ENCODE measurements at places on chromosomes 11 and 22.

GRCh38 chr11:36822829-36823228, 224.8 kb upstream of the RAG2 start:
- no peak for DNase-seq

- no peak for DNase-seq
Observed at GRCh38 chr11:100681064-100681502, 6.0 kb upstream of the ARHGAP42 start.

DNA sequence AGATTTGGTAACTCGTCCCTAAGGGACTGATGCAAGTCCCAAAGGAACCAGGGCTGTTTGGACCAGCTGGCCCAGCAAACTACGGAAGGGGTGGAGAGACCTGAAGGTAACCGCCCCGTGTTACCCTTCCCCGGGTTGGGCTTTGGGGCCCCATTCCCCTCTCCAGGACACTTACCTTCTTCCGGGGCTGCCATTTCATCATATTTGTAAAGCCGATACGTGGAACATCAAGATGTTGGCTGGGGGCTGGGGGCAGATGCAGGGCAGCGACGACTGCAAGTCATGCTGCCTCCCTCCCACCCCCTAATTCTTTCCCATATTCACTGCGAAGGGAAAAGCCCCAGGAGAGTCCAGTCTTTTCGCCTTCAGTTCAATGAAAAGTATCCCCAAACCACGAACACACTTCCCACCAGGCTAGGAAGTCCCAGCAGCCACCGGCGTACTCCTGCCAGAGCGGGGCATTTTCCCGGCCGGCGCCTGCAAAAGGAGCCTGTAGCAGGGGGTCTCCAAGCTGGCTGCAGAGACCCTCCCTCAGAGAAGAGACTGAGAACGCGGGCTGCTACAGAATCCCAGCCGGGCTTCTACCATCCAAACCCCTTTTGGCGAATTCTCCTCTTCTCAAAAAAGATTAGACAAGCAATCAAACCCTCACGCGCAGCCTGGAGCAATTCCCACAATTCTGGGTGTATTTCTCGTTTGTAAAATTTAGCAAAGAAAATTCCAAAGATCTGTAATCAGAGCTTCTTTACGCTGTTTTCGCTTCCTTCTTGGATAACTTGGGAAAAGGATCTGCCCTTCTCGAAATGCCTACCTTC, 236.7 kb downstream of the TTC28 start:
- DNase-seq = no peak

GRCh38 chr22:20431511-20432192, 6.0 kb downstream of the SCARF2 start:
- no peak for DNase-seq

- no peak for DNase-seq
Observed at GRCh38 chr22:29870574-29870973, 12.4 kb upstream of the MTMR3 start.

- no peak for DNase-seq
Observed at GRCh38 chr22:44497218-44497904, 672 bp downstream of the RTL6 start.

GRCh38 chr11:78796956-78797355, 222.3 kb upstream of the NARS2 start:
- DNase-seq = no peak

DNA sequence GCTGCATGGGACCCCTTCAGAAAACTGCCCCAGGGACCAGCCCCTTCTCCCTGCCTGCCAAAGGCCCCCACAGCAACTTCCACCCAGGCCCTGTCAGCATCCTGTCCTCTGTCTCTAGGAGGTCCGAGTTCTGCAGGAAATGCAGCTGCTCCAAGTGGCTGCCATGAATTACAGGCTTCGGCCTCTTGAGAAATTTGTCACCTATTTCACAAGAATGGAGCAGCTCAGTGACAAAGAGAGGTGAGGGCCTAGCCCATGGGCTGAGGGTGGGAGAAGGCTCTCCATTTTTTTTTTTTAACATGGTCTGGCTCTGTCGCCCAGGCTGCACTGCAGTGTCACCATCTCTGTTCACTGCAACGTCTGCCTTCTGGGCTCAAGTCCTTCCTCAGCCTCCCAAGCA, 7.3 kb downstream of the RGL4 start:
- no peak for DNase-seq

DNA sequence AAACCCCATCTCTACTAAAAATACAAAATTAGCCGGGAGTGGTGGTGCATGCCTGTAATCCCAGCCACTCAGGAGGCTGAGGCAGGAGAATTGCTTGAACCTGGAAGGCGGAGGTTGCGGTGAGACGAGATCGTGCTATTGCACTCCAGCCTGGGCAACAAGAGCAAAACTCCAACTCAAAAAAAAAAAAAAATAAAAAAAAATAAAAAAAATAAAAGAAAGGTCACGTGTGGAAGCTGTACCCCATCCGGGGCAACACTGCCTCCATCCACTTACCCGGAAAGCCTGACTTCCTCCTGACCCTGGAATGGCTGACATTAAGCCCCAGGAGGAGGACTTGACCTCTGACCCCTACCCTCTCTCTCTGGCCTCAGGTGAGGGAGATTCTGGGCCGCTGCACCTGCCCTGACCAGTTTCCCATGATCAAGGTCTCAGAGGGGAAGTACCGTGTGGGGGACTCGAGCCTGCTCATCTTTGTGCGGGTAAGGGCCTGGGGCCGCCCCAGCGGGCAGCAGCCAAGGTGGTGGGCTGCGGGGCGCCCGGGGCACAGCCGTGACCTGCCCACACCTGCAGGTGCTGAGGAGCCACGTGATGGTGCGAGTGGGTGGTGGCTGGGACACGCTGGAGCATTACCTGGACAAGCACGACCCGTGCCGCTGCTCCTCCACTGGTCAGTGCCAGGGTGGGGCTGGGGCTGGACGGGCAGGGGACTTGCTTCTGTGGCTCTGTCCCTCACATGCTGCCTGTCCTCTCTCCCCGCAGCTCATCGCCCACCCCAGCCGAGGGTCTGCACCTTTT, 3.8 kb downstream of the GAS2L1 start:
- DNase-seq = no peak

DNA sequence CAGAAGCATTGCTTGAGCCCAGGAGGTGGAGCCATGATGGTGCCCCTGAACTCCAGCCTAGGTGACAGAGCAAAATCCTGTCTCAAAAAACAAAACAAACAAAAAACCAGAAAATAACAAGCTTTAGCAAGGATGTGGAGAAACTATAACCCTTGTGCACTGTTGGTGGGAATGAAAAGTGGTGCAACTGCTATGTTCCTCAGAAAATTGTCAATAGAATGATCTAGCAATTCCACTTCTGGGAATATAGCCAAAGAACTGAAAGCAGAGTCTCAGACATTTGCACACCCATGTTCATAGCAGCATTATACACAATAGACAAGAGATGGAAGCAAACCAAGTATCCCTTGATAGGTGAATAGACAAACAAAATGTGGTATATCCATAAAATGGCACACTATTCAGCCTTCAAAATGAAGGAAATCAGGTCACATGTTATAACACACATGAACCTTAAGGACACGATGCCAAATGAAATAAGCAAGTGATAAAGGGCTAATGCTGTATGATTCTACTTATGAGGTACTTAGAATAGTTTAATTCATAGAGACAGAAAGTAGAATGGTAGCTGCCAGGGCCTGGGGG, 15.9 kb downstream of the KLHL22 start:
- no peak for DNase-seq

DNA sequence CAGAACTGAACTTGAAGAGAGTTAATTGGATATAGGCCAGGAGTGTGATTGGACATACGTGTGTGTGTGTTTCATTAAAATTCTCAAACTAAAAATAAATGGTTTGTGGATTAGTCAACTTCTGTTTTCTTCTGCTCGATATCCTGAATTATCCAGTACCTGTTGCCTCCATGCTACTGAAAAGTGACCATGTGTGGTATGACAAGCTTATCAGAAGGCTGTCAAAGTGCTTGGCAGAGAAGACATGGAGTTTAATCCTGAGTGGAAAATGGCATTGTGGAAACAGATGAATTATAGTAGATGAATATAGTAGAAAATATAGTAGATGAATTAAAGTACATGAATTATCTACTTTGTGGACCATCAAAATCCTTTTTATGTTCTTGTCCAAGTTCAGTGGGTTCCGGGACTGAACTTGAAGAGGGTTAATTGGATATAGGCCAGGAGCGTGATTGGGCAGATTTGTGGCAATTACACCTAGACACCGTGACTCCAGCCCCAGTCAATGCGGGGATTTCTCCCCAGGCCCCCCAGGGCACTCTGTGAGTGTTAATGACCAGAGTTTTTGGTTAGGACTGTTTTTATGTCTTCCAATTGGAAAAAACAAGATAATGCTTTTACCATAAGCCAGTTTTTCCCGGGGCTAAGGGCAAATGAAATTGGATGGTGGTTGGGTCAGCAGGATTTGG, 30.1 kb downstream of the GRAMD1B start:
- no peak for DNase-seq

DNA sequence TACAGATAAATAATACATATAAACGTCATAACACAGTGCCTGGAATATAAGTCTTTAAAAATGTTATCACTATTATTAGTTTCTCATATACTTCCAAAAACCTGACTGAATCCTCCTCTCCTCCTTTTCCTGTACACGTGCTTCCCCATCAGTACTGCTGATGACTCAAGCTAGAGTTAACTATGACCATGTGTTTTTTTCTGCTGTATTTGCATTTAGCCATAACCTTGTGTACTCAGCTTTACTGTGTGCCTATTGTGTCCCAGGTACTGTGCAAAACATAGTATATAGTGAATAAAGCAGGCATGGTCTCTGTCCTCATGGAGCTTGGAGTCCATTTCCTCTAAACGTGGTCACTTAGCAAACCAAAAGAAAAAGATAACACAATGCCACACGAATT, 56.5 kb upstream of the ARHGAP32 start:
- no peak for DNase-seq
